IPS-NIHi11 (cell line): ENCODE measurements at places on chromosomes 6 and 20.

DNA sequence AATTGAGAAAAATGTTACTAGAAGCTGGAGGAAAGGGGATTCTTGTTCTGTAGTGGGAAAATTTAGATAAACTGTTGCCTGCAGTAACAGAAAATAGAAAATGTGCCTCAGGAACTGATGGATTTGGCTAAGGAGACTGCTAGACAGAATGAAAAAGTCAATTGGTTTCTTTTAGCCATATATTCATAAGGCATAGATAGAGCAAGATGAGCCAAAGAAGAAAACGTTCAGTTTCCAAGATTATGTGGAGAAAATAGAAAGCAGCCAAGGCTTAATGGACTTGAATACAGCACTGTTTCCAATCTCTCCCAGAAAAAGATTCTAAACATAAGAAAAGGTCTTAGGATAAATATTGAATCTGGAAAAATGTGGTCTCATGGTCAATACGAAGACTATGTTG, 115.1 kb upstream of the TCF21 start:
- DNase-seq: no peak

DNA sequence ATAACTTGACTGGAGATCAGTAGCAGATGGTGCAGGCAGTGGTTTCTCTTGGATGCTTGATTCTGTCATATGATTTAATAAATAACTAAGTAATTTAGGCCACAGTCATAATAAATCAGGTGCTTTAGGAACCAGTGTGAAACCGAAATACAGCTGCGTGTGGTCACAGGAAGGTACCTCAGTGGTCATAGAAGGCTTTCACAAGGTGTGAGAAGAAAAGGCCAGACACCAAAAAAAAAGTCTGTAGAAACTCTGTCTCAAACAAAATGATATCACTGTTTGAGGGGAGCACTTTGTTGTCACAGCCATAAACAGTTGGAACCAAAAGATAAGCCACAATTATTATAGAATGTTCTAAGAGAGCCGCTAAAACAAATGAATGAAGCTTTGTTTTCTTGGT, 56.5 kb downstream of the ARMC2 start:
- DNase-seq: no peak

GRCh38 chr6:122207794-122208193, 191.7 kb upstream of the HSF2 start:
- no peak for DNase-seq

DNA sequence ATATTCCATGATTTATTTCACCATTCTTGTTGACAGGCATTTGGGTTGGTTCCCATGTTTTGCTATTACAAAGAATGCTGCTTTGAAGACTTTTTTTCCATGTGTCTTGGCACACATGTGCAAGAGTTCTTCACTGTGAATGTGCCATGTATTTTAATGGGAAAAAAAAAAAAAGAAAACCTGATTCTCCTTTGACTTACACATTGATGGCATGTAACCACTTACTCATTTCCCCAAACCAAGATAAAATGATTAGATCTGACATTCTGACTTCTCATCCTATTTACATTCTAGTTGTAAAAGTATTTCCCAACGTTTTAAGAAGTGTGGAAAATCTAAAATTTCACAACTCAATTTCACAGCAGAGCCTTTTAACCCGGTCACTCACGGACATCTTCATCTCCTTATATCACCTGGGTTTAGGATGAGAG, 4.4 kb downstream of the CAP2 start:
- no peak for DNase-seq

- DNase-seq: peak; percentile 28
These were observed 12.4 kb downstream of the GRM1 start for GRCh38 chr6:146041282-146041681.

- no peak for DNase-seq
These were observed 920.4 kb upstream of the GJE1 start for GRCh38 chr6:141212296-141212695.

- no peak for DNase-seq
These were observed 9.6 kb upstream of the CHD6 start for GRCh38 chr20:41627611-41628244.

- DNase-seq: no peak
These were observed 65.5 kb downstream of the PTPRT start for GRCh38 chr20:43124241-43124640.

DNA sequence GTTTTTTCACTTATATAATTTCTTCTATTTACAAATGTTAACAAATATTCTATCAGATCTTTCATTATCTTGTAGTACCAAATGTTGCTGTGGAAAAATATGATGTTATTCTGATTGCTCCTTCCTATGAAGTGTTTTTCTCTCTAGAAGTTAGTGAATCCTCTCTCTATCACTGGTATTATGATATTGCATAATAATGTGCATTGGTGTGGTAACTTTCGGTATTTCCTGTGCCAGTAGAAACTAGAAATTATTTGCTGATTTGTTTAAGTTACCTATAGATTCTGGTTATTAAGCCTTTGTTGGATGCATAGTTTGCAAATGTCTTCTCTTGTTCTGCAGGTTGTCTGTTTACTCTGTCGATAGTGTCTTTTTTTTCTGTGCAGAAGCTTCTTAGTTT, 342.5 kb downstream of the CENPW start:
- no peak for DNase-seq

GRCh38 chr6:79047072-79047471, 31.0 kb downstream of the PHIP start:
- DNase-seq: no peak

- no peak for DNase-seq
These were observed 80.8 kb upstream of the PTPN1 start for GRCh38 chr20:50429412-50429811.

GRCh38 chr6:93282521-93283031, 136.8 kb downstream of the EPHA7 start:
- no peak for DNase-seq

DNA sequence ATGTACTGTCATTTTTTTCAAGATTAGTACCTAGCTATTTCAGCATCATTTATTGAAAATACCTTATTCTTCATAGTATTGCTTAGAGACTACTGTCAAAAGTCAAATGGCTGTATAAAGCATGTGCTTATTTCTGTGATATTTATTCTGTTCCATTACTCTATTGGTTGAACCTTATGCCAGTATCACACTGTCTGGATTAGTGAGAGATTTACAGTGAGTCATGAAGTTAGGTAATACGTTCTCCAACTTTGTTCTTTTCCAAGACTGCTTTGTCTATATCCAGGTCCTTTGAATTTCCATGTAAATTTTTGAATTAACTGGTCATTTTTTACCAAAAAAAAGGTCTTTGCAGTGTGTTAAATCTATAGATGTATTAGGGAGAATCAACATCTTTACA, 18.6 kb upstream of the RNF217 start:
- DNase-seq: no peak

DNA sequence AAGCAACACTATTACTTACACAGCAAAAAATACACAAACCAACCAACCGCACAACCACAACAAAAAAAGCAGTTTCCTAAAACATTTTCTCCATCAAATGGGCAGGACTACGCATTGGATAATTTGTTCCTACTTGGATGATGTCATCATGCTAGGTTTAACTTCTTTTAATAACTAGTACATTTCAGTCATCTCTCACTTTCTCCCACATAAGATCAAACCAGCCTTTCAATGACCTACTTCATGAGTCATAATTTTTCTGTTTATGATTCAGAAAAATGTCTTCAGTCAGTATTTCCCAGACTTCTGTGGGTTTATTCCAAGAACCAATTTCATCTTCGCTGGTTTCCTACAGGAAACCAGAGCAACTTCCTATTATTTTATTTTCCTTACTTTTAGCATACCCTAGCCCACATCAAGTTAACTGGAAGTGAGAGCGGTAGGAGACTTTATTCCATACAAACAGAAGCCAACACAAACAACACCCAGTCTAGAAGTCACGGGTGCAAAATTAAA, 134.2 kb downstream of the GMDS start:
- DNase-seq: no peak

DNA sequence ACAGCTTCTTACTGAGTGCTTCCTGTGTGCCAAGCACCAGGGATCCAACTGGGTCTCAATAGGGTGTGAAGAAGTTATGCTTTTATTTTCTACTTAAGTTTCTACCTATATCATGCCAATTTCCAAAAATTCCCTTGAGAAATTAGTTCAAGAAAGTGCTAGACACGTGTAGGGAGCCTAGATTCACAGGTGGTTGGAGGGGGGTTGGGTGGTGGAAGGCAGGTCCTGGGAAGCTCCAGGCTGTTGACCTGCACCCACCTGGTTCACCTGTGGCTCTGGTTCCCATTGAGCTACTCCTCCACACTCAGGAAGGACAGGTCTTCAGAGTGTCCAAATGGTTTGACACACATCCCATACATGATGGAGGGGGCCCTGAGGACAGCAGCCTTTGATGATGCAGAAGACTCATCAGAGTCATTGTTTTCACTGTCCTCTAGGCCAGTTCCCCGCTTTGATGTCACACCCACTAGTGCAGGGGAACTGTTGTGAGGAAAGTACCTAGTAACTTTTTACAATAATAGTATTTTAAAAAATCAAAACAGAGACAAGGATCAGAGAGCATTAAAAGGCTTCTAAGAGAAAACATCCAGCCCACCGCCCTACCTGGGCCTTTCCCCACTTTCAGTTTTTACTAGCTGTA, 39.8 kb upstream of the MYL9 start:
- DNase-seq: no peak

GRCh38 chr20:20017844-20018185, 653 bp downstream of the NAA20 start:
- no peak for DNase-seq

DNA sequence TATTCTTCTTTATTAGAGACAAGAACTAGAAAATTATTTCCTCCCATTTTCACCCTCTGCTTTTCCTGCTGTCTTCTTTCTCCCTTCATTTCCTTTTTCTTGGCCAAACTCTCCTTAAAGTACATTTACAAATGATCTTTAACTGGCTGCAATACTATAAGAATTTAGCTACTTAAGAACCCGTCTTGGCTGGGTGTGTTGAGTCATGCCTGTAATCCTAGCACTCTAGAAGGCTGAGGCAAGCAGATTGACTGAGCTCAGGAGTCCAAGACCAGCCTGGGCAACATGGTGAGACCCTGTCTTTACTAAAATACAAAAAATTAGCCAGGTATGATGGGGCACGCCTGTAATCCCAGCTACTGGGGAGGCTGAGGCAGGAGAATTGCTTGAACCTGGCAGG, 39.3 kb upstream of the SRPK1 start:
- DNase-seq: no peak

- peak; percentile 48 for DNase-seq
These were observed 65.9 kb downstream of the CEBPB start for GRCh38 chr20:50256577-50256976.

DNA sequence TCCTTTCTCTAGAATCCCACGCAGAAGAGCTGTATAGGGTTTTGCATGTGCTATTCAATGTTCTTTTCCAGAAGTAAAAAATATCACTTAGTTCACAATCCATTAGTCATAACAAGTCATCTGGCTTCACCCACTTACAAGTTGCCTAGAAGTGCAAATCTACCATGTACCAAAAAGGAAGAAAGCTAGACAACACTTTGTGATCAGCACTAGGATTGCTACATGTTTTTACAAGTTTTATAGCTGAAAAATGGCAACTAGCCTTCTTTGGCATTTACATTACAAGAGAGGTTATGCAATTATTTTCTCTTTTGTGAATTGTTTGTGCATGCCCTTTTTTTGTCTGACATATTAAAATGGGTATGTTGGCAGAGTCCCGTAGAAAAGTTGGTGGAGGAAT, 85.6 kb upstream of the PTPRK start:
- no peak for DNase-seq

GRCh38 chr6:155340464-155341129, 26.3 kb upstream of the TFB1M start:
- DNase-seq: peak; percentile 22

GRCh38 chr6:167292301-167293087, 1.4 kb downstream of the UNC93A start:
- no peak for DNase-seq

DNA sequence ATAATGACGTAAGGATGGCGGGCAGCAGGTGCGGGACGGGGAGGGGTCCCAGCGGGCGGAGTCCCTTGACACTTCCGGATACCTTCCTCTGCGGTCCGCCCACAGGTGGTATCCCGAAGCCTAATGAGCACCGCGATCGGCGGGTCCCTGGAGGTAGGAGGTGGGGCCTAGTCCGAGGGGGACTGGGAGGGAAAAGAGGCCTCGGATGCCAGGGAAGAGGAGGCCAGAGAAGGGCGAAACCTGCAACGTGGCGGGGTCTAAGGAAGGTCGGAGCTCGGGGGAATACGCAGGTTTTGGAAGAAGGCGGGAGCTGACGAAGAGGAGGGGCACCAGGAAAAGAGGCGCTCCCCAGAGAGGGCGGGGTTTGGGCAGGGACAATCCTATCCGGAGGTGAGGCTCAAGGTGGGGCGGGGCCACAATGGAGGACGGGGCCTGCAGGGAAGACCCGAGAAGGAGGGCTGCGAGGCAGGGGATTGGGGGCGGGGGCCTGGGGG, 3.7 kb downstream of the PRSS16 start:
- DNase-seq: peak; percentile 93

DNA sequence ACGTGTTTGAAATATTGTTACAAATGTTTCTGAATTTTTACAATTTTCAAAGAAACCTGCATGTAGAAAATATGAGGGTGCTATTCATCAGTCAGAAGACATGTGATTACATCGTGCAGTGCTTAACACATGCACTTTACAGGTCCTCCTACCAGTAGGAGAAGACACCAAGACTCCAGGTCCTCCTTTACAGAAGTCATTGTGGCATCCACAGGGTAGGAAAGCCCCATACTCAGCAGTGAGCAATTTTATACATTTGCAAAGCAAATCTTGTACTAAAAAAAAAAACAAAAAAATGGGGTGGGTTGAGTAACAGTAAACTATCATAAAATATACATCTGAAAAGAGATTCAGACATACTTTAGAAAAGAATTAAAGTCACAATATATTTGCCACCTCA, 14.0 kb downstream of the TPD52L1 start:
- DNase-seq: no peak

DNA sequence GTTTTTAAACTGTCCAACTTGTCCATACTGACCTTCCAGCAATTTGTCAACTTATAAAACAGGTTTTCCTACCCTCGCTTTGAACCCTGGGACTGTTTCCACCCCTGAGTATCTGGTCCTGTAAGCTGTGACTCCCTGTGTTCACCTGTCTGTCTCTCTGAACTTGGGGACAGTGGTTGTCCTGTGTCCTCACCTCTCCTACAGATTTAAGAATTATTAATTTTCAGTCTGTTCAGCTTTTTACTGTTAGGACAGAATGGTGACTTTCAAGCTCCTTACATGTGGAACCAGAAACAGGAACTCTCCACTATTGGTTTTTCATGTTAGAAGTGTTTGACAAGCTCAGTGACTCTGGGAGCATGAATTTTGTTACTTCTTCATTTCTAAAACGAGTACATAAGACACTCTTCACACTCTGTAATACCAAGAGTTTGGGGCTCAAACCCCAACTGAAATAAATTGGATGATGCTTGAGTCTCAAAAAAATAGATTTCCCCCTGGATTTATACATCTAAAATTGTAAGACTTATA, 713.9 kb downstream of the COL12A1 start:
- no peak for DNase-seq

- DNase-seq: no peak
These were observed 53.3 kb upstream of the LGSN start for GRCh38 chr6:63372951-63373533.

DNA sequence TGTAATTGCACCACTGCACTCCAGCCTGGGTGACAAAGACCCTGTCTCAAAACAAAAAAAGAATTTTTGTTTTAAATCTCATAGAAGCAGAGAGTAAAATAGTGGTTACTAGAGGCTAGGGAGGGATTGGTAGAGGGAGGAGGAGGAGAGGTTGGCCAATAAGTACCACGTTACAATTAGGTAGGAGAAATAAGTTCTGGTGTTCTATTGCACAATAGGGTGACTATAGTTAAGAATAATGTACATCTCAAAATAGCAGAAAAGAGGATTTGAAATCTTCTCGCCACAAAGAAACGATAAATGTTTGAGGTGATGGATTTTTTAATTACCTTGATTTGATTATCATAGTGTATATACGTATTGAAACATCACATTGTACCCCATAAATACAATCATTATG, 27.1 kb upstream of the TOP1 start:
- no peak for DNase-seq
